ENCODE measurements at places on chromosomes 2 and 18. TPM values are rescaled to one million over a fixed set of nuclear protein-coding genes. Genes with fewer than 3 reads are reported as not detected.
A peak's percentile ranks its signal among the peaks of the same experiment; 100 is the strongest.

DNA sequence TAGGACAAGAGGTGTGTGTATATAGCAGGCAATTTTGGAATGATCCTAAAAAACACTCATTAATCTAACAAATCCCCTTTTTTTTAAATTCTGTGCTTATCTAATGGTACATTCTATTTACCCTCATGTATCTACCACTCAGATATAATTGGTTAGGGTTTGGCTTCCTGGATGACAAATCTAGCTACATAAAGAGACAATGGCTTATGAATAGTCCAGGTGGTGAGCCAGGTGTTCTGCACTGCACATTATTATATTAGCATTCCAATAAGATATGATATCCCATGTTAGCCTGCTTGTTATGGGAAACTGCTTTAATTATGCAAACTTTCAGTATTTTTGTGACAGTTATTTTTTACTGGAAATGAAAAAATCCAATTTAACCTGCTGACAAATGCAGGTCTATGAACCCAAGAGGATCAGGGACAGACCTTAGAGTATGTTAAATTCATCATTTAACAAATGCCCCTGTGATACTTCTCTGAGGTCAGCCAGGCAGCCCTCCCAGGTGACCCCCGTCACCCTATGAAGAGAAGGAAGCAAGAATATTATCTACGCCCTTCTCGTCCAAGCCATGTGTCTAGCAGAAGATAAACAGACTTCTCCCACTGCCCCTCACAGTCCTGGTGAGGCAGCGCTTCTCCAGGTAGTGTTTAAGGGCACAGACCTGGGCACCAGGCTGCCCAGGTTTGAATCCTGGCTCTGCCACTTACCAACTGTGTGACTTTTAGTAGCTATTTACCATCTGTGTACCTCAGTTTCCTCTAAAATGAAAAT, 83.0 kb downstream of the ADD2 start:
- H3K4me1 ChIP-seq = no peaks in the 10 kb centered on the region
- peaks cover 46% of the 10 kb centered on the region for H3K36me3 ChIP-seq
- DNase-seq = no peak

GRCh38 chr2:112625474-112626114, 20.1 kb upstream of the SLC20A1 start:
- peaks cover 5% of the 10 kb centered on the region for H3K4me1 ChIP-seq
- H3K36me3 ChIP-seq = no peaks in the 10 kb centered on the region
- H3K27me3 ChIP-seq = no peaks in the 10 kb centered on the region
- H3K27ac ChIP-seq = no peak overlapping the region
- no peak overlapping the region for H3K4me3 ChIP-seq

GRCh38 chr2:88880441-88880953, 189.0 kb downstream of the RPIA start:
- no peak overlapping the region for H3K4me3 ChIP-seq
- H3K27ac ChIP-seq = no peak overlapping the region
- no peaks in the 10 kb centered on the region for H3K36me3 ChIP-seq
- H3K27me3 ChIP-seq = no peaks in the 10 kb centered on the region
- no peak for DNase-seq

GRCh38 chr2:17593445-17593840, 52.9 kb downstream of the VSNL1 start:
- no peak overlapping the region for H3K27ac ChIP-seq
- peaks cover 18% of the 10 kb centered on the region for H3K4me1 ChIP-seq
- no peaks in the 10 kb centered on the region for H3K27me3 ChIP-seq
- no peak for DNase-seq

- H3K27ac ChIP-seq = no peak overlapping the region
- no peak overlapping the region for H3K4me3 ChIP-seq
- no peaks in the 10 kb centered on the region for H3K27me3 ChIP-seq
- no peaks in the 10 kb centered on the region for H3K36me3 ChIP-seq
- DNase-seq = no peak
Measured at GRCh38 chr18:31983020-31983419, 35.6 kb upstream of the RNF125 start.

DNA sequence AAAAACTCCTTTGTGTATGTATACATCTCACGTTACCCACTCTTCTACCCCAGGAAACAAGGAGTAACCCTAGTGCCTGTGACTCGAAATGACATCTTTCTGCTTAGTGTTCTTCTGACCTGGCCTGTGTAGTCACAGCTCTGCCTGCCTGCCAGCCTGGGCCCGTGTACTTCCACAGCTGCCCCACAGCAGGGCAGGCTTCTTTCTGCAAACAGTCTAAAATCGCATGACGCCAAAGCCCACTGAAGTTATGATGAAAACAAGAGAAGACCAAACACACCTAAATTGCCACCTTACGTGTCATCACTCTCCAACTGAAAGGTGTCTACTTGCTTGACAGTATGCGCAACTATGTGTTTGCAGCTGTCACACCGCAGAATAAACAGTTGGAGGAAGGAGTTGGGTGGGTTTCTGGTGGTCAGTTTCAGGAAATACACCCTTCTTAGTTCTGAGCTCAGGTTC, 1.5 kb downstream of the GAREM1 start:
- peaks cover 17% of the 10 kb centered on the region for H3K4me1 ChIP-seq
- peaks cover 12% of the 10 kb centered on the region for H3K27me3 ChIP-seq
- H3K27ac ChIP-seq = no peak overlapping the region
- DNase-seq = no peak

DNA sequence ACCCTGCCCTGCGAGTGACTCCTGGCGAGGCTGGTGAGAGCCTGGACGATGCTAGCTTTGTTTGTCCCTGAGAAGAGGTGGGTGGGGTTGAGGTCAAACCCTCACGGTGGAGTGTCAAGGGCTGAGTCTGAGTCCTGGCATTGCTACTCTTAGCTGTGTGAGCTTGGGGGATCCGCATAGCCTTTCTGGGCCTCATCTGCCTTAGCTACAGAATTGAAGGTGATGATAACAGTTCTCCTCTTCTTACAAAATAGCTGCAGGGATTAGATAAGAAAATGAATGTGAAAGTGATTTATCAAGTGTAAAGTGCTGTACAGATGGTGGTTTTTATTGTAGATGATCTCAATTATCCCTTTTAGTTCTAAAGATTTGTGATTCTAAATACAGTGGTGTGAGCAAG, 144.6 kb downstream of the LPIN1 start:
- no peak overlapping the region for H3K27ac ChIP-seq
- H3K4me3 ChIP-seq = no peak overlapping the region
- H3K4me1 ChIP-seq = no peaks in the 10 kb centered on the region

DNA sequence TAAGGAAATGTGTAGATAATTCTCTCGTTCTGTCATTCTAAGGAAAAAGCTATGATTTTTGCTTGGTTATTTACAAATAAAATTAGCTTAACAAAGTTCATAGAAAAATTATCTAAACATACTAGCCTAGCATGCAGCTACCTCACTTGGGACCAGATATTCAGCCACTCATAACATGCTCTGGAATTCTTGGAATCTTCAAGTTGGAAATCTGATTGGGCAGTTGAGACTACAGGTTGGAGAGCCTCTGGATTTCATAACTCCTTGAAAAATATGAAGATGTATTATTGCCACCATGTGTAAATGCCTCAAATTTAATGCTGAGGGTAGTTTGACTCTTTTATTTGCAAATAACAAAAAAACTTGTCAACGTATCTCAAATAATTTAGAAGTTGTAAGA, 132.2 kb upstream of the GULP1 start:
- no peaks in the 10 kb centered on the region for H3K4me1 ChIP-seq
- H3K27me3 ChIP-seq = no peaks in the 10 kb centered on the region
- no peak overlapping the region for H3K4me3 ChIP-seq
- no peak overlapping the region for H3K27ac ChIP-seq
- no peaks in the 10 kb centered on the region for H3K36me3 ChIP-seq

- H3K27me3 ChIP-seq = no peaks in the 10 kb centered on the region
- H3K27ac ChIP-seq = no peak overlapping the region
- H3K36me3 ChIP-seq = no peaks in the 10 kb centered on the region
- H3K4me3 ChIP-seq = no peak overlapping the region
- no peaks in the 10 kb centered on the region for H3K4me1 ChIP-seq
Measured at GRCh38 chr2:53334610-53335009, 433.0 kb upstream of the CHAC2 start.

- no peak overlapping the region for H3K27ac ChIP-seq
- no peaks in the 10 kb centered on the region for H3K36me3 ChIP-seq
- no peak overlapping the region for H3K4me3 ChIP-seq
- DNase-seq = no peak
Measured at GRCh38 chr18:13416848-13417247, 198.3 kb downstream of the LDLRAD4 start.

DNA sequence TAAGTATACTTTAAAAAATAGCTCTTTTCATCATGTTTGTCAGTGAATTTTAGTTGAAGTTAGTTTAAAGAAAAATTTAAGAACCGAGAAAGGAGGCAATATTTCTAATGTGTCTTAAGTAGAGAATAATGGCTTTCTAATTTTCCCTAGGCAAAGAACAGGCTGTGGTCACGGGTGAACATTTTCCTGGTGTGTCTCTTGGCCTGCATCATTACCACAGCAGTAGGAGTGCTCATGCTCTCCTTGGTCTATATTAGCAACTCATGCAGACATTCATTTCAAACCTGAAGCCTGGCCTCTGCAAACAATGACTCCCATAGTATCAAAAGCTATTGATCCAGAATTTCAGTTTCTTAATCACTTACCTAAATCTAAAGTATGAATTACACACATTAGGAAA, 57.4 kb downstream of the C18orf54 start:
- no peak overlapping the region for H3K4me3 ChIP-seq
- no peaks in the 10 kb centered on the region for H3K4me1 ChIP-seq
- H3K27me3 ChIP-seq = no peaks in the 10 kb centered on the region
- no peak for DNase-seq
- H3K36me3 ChIP-seq = no peaks in the 10 kb centered on the region

DNA sequence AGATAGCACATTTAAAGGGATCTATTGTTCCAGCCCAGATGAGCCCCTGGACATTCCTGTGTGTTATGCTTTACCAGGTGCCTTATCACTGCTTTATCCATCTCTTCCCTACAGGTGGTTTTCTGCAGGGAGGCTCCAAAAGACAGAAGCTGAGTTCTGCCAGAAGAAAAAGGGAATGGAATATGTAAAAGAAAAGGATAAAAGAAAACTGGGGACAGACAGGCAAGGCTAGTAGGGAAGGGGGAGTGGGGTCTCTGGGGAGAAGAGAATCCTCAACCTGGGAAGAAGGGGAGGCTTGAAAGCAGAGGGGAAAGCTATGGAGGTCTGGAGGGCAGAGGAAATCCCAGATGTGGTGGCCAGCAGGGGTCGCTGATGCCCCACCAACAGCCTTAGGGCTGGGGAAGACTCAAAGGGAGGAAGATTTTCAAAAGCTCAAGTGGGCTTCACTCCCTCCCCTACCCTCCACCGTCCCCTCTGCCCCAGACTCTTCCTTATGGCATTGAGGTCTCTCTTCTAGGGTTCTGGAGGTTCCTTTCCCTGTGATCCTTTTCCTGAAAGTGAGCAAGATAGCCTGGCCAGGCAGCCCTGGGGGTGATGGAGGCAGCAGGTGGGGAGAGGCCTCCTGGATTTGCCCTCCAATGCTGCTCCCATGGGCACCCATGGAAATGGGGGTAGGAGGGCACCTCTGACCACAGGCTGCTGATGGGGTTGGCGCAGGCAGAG, 178.1 kb upstream of the PKDCC start:
- DNase-seq = peak; percentile 93
- peaks cover 9% of the 10 kb centered on the region for H3K4me1 ChIP-seq
- H3K36me3 ChIP-seq = no peaks in the 10 kb centered on the region

DNA sequence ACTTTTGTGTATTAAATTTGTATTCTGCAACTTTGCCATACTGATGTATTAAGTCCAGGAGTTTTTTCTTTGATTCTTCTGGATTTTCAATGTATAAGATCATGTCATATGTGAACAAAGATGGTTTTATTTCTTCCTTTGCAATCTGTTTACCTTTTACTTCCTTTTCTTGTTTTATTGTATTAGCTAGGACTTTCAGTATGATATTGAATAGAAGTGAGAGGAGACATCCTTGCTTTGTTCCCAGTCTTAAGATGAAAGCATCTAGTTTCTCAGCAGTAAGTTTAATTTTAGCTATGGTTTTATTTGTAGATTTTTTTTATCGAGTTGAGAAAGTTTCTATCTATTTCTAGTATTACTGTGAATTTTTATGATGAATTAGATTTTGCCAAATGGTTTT, 25.5 kb downstream of the VRK2 start:
- H3K4me1 ChIP-seq = no peaks in the 10 kb centered on the region
- H3K27ac ChIP-seq = no peak overlapping the region
- DNase-seq = no peak
- no peak overlapping the region for H3K4me3 ChIP-seq

DNA sequence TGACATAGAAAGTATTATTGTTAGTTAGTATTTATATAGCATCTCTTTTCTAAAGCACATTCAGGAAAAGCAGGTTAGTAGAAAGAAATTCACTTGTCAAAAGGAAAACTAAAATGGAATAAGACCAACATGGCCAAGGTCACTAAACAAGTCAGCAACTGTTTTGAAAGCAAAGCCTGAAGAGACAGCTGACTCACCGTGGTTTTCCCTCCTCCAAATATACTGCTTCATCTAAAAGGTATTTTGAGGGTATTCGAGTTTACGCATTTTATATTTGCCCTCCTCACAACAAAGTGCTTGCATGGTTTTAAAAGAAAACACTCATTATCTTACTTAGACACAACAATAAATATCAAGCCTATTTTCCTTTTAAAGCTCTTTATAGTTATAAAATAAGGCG, 24.0 kb downstream of the ZNF385B start:
- H3K36me3 ChIP-seq = no peaks in the 10 kb centered on the region
- DNase-seq = no peak
- H3K4me3 ChIP-seq = no peak overlapping the region
- H3K4me1 ChIP-seq = no peaks in the 10 kb centered on the region
- no peak overlapping the region for H3K27ac ChIP-seq
- no peaks in the 10 kb centered on the region for H3K27me3 ChIP-seq

KRTCAP3 gene
- total RNA-seq = 50.1 TPM

DNA sequence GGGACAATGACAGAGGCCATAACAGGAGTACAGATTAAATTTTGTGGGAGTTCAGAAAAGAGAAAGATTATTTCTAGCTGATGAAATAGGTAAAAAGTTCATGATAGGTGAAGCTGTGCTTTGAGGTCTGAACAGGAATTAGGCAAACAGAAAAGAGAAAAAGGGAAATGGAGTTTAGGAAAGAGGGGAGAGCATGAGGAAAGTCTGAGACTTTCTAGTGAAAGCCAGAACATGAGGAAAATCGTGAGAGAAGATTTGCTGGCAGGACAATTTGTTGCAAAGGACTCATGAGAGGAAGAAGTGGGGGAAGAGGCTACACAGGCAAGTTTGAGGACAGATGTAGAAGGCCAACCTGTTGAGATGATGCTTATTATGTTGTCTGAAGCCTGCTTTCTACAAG, 6.3 kb upstream of the CHN1 start:
- no peak overlapping the region for H3K27ac ChIP-seq
- H3K4me1 ChIP-seq = no peaks in the 10 kb centered on the region
- DNase-seq = no peak
- H3K27me3 ChIP-seq = no peaks in the 10 kb centered on the region
- no peaks in the 10 kb centered on the region for H3K36me3 ChIP-seq

SERPINB4 gene
- 0.96 TPM for total RNA-seq

PSMG2 gene
- total RNA-seq = 76.5 TPM

ADD2 gene
- 170 TPM for total RNA-seq

EIPR1 gene
- total RNA-seq = 26.2 TPM

Measured in H1 (cell line).